ENCODE measurements at places on chromosomes 1 and 21. TPM values are rescaled to one million over a fixed set of nuclear protein-coding genes. Genes with fewer than 3 reads are reported as not detected.

DNA sequence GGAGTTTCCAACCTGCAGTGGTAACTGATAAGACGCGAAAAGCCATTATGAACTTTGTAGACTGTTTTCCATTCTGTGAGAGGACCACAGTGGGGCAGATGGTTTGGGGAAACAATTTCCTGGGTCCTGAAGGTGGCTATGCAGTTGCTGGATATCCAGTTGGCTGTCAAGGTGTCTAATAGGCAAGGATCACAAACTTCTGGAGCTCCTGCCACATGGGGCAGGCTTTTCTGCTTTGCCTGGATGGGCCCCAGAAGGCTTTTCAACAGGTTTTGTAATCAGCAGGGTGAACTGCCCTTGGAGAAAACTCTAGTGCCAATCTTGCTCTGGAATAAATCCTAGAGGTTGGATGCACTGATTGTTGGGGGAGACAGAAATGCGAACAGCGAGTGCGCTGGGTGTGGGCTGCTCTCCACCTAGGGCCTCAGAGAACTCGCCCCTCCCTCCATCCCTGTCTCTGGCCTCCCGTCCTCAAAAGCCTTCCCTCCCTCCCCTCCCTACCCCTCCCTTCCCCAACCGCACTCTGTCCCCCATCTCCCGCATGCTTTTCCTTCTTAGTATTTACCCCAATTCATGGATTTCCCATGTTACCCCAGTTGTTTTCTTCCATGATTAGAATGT lies 210.3 kb upstream of the USP24 start:
- peaks cover 7% of the 10 kb centered on the region for H3K4me1 ChIP-seq
- DNase-seq = no peak
- no peaks in the 10 kb centered on the region for H3K27me3 ChIP-seq
- H3K27ac ChIP-seq = no peak overlapping the region
- no peaks in the 10 kb centered on the region for H3K36me3 ChIP-seq
- H3K4me3 ChIP-seq = no peak overlapping the region

GRCh38 chr1:8378981-8379470 lies 61.1 kb downstream of the SLC45A1 start:
- H3K4me1 ChIP-seq = peaks cover 6% of the 10 kb centered on the region
- H3K36me3 ChIP-seq = no peaks in the 10 kb centered on the region
- no peak overlapping the region for H3K4me3 ChIP-seq
- no peaks in the 10 kb centered on the region for H3K27me3 ChIP-seq
- H3K27ac ChIP-seq = no peak overlapping the region
- no peak for DNase-seq

GRCh38 chr1:19054216-19054615 lies 97.7 kb upstream of the IFFO2 start:
- H3K27me3 ChIP-seq = no peaks in the 10 kb centered on the region
- no peak overlapping the region for H3K27ac ChIP-seq
- no peaks in the 10 kb centered on the region for H3K4me1 ChIP-seq
- no peak for DNase-seq
- no peak overlapping the region for H3K4me3 ChIP-seq
- H3K36me3 ChIP-seq = no peaks in the 10 kb centered on the region

DNA sequence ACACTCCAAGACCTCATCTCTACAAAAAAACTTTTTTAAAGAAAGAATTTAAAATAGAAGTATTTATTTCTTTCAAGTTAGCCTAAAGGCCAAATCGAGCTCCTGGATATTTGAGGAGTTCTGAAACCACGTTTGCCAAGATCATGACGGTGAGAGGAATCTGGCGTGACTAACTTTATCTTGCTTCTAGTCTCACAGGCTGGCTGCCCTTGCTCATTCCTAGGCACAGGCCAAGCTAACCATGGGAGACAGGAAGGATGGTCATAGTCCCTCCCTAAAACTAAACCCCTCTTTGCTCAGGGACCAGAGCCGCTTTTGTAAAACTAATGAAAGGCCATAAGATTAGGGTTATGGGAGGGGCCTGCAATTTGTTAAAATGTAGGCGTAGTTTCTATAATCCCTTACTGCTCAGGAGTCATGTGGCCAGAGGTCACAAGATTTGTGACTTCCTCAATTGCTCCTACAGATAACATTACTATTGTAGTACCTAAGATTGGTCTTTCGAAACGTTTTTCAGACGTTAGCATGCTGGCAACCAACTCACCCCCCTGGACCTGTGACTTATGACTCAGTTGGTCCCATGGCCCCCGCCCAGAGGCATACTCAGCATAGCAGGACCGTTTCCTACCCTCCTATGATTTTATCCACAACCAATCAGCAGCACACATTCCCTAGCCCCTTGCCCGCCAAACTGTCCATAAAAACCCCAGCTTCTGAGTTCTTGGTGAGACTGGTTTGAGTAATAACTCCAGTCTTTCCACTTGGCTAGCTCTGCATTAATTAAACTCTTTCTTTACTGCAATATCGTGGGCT lies 425.0 kb downstream of the SMYD3 start:
- no peak overlapping the region for H3K4me3 ChIP-seq
- H3K4me1 ChIP-seq = no peaks in the 10 kb centered on the region
- no peaks in the 10 kb centered on the region for H3K36me3 ChIP-seq
- H3K27me3 ChIP-seq = no peaks in the 10 kb centered on the region
- H3K27ac ChIP-seq = no peak overlapping the region
- no peak for DNase-seq

DNA sequence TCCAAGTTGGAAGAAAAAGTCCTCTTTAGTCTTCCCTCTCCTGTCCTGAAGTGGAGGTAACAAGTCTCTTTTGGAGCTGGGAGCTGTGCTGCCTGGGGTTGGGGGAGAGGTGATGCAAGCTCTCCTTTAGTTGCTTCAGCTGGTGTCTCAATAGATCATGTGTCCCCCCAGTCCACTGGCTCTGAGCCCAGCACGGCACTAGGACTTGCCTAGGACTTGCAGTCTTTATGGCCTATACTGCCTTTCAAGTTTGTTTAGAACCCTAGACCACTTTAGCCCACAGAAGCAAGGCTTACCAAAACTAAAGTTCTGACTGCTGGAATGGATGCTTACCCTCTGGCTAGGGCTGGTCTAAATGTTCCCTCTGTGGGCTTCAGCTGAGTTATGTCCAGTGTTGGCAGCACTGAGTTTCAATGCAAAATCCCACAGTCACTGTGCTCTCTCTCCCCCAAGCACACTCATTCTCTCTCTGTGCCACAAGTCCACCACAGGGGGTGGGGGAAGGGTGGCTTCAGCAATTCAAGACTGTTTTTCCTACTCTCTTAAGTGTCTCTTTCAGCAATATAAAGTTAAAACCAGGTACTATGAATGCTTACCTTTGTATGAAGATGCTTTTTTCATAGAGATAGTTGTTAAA lies 185.0 kb downstream of the DNAH14 start:
- no peak for DNase-seq
- H3K27ac ChIP-seq = no peak overlapping the region
- no peak overlapping the region for H3K4me3 ChIP-seq
- H3K36me3 ChIP-seq = no peaks in the 10 kb centered on the region
- no peaks in the 10 kb centered on the region for H3K27me3 ChIP-seq
- H3K4me1 ChIP-seq = no peaks in the 10 kb centered on the region

- H3K27me3 ChIP-seq = no peaks in the 10 kb centered on the region
- no peaks in the 10 kb centered on the region for H3K4me1 ChIP-seq
- no peak for DNase-seq
- H3K27ac ChIP-seq = peak overlapping the region; percentile 97
- no peaks in the 10 kb centered on the region for H3K36me3 ChIP-seq
Observed at GRCh38 chr1:234725177-234726132, 115.5 kb upstream of the IRF2BP2 start.

DNA sequence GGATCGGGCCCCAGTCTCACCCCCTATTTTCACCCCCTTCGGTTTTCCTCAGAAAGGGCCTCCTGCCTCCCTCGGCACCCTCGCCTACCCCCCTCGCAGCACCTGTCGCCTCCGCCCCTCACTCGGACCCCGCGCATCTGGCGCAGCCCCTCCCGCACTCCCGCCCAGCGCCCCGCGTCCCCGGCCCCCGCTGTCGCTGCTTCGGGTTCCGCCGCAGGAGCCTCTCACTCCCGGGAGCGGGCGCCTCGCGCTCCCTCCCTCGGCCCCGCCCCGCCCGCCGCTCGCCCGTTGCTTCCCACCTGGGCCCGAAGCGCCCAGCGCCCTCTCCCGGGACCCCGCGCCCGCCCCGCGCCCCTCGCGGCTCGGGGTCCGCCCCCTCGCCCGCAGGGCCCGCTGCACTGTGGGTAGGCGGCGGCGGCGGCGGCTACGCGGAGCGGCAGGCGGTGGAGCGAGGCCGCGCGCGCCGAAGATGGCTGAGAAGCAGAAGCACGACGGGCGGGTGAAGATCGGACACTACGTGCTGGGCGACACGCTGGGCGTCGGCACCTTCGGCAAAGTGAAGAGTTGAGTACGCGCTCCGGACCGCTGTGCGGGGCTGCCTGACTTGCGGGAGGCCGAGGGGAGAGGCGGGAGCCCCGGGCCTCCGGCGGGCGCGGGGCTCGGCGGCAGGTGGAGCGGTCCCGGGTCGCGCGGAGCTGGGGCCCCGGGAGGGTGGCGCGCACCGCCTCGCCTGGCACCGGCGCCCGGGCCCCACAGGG lies at the start of gene PRKAA2:
PRKAA2 (plus strand) TSS at position 396 of the 758 bp plus-strand sequence; CDS start at position 470, 74 bp downstream.
- peak; percentile 55 for DNase-seq
- no peaks in the 10 kb centered on the region for H3K36me3 ChIP-seq
- H3K4me3 ChIP-seq = peak within 1 kb of the TSS; percentile 72
- no peaks in the 10 kb centered on the region for H3K4me1 ChIP-seq
- H3K27me3 ChIP-seq = no peaks in the 10 kb centered on the region
- H3K27ac ChIP-seq = no peak within 1 kb of the TSS

DNA sequence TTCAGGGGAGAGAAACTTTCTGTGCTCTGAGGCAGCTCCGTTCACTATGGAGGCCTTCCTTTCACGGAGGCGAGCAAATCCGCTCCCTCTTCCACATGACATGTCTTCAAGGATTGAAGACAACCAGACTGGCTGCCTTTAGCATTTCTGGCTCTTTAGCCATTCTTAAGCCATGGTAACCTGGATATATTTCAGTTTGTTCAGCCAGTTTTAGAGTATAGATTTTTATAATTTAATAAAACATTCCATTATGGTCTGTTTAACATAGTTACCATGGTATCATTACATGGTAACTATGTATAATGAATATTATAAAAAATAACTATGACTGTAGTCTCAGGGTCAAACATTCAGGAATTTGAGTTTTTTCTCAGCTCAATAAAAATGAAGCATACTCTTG lies 54.2 kb upstream of the NFIA start:
- H3K27ac ChIP-seq = no peak overlapping the region
- H3K27me3 ChIP-seq = no peaks in the 10 kb centered on the region
- no peak overlapping the region for H3K4me3 ChIP-seq
- DNase-seq = no peak

- H3K4me3 ChIP-seq = no peak overlapping the region
- H3K36me3 ChIP-seq = no peaks in the 10 kb centered on the region
- H3K27me3 ChIP-seq = no peaks in the 10 kb centered on the region
- no peak for DNase-seq
Observed at GRCh38 chr1:1612104-1612400, 3.2 kb upstream of the MIB2 start.

VASH2 gene
- 0.29 TPM for total RNA-seq

AIM2 gene
- 0.97 TPM for total RNA-seq

ACTL8 gene
- not detected for total RNA-seq

KCNN3 gene
- total RNA-seq = 3.2 TPM

AQP10 gene
- not detected for total RNA-seq

HENMT1 gene
- 3.0 TPM for total RNA-seq
